ENCODE measurements at places on chromosomes 7 and 10.

DNA sequence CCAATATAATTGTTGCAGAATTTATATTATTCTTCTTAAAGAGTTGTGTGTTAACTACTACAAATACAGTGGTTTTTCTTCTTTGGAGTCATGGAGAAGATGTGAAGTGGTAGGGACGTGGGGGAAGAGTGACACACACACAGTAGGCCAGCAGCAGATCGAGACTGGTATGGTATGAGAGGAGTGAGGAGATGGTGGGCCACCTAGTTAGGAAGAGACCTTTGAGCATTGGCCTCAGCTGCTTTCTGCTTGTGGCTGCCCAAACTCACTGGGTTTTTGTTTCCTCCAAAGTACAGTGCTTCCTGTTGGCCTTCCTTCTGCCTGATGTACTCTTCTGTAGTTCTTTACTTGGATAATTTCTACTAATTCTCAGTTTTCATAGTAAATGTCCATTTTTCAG, 14.6 kb downstream of the VCL start:
- DNase-seq: no peak

DNA sequence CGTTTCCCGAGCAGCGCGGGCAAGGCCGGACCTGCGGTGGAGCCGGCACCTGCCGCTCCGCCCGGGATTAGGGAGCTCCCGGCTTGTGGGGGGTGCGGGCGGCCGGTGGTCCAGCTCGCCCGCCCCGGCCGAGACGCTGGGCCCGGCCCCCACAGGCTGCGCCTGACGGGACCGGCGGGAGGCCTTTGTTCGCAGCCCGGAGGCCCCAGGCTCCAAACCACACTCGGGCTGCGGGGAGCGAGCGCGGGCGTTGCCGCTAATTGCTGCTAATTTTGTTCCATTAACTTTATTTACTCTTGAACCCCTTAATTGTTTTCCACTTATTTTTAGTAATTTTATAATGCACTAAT, 9.6 kb downstream of the UNCX start:
- no peak for DNase-seq

DNA sequence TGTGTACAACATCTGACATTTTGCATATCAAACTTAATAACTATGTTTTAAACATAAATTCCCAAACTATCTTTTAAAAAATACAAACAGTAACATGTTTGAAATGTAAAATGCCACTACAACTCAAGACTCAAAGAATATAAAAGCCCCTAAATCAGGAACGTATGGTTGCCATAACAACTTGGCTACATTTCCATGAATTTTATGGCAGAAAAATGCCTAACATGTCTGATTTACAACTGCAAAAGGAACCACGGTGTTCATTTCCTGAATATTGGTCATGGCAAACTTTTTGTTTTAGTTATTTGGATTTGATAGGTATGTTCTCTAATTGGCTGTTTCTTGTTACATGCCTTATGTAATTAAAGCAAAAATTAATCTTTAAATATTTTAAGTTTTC, 2.0 kb downstream of the SOSTDC1 start:
- DNase-seq: no peak

DNA sequence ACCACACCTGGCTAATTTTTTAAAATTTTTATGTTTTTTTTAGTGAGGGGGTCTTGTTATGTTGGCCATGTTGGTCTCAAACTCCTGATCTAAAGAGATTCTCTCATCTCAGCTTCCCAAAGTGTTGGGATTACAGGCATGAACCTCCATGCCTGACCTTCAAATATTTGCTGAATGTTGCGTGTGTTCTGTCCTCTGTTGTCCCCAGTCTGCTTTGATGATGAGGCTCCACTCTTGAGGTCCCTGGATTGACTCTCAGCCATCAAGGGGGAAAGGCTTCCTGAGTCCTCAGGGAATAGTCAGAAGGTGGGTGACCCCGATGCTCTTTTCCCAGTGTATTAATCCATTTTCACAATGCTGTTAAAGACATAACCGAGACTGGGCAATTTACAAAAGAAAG, 26.0 kb downstream of the LYZL2 start:
- DNase-seq: no peak

- no peak for DNase-seq
Measured at GRCh38 chr7:94444813-94445212, 50.1 kb downstream of the COL1A2 start.

DNA sequence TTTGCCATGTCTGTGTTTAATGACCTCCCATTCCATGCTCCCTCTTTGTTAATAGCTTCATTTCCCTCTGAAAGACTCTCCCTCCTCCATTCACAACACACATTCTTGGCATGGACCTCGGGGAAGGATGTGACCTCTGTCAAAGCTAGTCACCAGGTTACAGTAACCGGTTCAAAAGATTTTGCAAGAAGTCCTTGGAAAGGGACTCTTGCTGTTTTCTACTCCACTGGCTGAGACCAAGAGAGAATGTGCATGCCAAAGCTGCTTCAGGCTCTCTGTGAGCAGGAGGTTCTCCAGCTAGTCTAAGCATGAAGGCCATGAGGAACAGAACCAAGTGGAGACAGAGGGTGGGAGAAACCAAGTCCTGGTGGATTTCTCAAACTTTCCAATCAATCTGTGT, 732.6 kb downstream of the CCSER2 start:
- no peak for DNase-seq

DNA sequence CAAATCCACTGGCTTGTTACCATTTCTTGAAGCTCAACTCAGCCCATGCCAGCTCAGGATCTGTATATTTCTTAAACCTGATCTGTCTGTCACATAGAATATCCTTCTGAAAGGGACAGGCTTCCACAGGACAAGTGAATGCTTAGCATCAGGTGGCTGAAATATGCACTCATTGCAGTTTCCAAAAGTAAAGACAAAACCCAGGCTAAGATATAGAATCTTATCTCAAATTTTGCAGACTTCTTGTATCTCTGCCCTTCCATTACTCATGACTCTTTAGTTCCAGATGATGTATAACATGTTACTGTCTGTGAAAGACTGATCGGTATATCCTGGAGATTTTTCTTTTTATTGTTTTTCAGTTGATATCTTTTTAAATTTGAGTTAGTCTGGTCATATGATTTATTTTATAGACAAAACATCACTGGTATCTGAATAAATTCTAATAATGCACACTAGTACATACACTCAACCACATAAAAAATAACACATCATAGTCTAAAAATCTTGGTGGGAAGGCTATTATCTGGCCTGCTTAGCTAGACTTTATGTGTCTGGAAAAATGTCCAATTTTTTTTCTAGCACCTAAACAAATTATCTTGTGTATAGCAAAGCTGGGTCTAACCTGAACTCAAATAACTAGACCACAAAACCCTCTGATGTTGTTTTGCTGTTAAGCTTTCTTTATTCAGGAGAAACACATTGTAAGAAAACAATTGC, 182.6 kb downstream of the ADAM12 start:
- no peak for DNase-seq

DNA sequence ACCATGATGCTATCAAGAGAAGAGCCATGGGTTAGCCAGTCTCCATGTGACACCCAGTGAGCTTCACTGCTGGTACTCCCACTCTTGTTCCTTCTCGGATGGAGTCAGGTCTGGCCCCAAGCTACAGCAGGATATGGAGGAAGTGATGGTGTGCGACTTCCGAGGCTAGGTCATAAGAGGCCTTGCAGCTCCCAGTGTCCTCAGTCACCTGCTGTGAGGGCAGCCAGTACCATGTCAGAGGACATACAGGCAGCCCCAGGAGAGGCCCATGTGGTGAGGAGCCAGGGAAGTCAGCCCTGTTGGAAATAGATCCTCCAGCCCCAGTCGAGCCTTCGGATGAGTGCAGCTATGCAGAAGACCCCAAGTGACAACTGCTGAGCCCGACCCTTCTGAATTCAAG, 237.0 kb downstream of the EBF3 start:
- DNase-seq: no peak

Data from stimulated activated CD8-positive, alpha-beta memory T cell treated with anti-CD3 and anti-CD28 coated beads, Interleukin-12 subunit alpha, Interleukin-12 subunit beta, amount 100 ng/mL, for 4 hours (primary cell).